ENCODE measurements at places on chromosomes 7 and 10.
A peak's percentile ranks its signal among the peaks of the same experiment; 100 is the strongest.

GRCh38 chr7:46191776-46192175 lies 270.7 kb upstream of the IGFBP3 start:
- DNase-seq = peak; percentile 71

DNA sequence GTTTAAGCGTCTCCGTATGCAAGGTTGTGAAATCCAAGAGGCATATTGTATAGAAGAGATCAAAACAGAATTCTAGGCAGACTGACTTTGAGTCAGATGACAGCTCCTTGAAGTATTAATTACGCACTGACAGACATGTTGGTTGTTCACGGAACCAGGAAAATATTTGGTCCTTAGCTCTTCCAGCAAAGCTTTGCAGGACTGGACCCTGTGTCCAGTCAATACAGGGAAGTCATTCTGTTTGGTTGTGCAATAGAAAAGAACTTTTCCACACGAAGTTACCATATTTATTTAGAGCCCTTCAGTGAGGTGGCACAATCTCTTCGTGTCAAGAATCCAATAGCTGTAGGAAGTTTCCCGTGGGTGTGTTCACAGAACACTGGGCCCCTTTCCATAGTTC lies 205.3 kb downstream of the ARHGAP21 start:
- no peak for DNase-seq

DNA sequence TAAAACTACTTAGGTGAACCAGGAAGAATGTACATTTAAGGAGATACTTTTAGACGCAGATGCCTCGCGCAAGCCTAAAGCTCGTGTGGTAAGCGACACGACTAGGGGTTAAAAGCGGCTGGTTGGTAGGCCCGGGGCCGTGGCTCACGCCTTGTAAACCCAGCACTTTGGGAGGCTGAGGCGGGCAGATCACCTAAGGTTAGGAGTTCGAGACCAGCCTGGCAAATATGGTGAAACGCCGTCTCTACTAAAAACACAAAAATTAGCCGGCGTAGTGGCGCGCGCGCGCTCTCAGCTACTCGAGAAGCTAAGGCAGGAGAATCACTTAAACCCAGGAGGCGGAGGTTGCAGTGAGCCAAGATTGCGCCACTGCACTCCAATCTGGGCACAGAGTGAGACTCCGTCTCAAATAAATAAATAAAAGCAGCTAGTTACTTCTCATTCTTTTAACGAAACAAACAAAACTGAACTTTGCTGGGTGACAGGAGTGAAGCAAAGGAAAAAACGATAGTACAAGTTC lies 879 bp downstream of the NUDT5 start:
- DNase-seq = peak; percentile 22

GRCh38 chr10:84308021-84308420 lies 20.4 kb upstream of the CCSER2 start:
- DNase-seq = no peak

- no peak for DNase-seq
These were observed 247.0 kb downstream of the SORCS1 start for GRCh38 chr10:106917452-106918055.

All from HCEC 1CT (cell line).